Stimulated activated CD4-positive, alpha-beta T cell treated with anti-CD3 and anti-CD28 coated beads, TNF-alpha, amount 100 ng/mL, for 4 hours (primary cell): ENCODE measurements at places on chromosomes 2 and 18.

GRCh38 chr2:16664052-16664731 lies 1.4 kb downstream of the CYRIA start:
- DNase-seq, result no peak

DNA sequence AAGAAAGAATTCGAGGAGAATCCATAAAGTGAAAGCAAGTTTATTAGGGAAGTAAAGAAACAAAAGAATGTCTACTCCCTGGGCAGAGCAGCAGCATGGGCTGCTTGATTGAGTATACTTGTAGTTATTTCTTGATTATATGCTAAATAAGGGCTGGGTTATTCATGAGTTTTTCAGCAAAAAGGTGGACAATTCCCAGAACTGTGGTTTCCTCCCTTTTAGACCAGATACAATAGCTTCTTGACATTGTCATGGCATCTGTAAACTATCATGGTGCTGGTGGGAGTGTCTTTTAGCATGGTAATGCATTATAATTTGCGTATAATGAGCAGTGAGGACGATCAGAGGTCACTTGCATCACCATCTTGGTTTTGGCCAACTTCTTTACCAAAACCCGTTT lies 25.6 kb upstream of the TBC1D8 start:
- DNase-seq, result no peak

DNA sequence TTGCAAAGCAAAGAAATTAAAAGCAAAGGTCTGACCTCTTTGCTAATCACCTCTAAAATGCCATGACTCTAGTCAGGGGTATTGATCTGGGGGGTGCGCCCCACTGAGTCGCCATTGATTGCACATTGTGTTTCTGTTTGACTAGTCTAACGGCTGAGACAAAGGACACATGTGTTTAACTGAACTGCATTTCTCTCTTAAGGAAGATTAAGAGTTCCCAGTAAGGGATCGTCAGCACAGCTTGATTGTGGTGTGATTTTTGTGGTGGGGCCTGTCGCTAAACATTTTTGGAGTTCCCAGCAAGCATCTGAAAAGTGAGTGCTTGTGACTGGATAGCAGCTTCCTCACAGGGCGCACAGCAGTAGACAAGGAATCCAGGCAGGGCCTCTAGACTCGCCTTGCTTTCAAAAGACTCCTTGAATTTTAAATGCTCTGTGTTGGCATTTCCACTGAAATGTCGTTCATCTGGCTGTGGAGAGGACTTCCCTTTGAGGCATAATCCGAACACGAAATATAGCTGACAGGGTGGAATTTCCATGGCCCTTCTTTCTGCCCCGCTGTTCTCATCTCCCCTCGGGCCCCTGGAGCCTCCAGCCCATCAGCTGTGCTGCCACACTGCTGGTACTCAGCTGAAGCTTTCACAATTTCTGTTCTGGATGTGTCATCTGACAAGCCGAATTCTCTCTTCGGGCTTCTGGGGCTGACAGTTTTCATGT lies 126.3 kb downstream of the FAM168B start:
- no peak for DNase-seq

DNA sequence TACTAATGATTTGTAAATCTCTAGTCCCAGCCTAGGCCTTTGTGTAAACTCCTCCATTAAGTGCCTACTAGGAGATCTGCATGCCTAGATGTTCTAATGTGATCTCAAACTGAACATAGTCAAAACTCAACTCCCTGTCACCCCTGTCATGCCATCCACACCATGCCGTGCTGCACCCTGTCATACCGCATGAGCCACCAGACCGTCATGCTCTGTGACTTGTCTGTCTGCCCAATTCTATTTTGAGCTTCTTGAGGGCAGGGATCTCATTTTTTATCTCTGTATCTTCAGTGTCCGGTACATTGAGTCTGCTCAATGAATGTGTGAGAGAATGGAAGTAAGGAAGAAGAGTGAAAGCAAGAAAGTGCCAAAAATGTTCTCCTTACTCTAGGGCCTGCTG lies 35.5 kb downstream of the GREB1L start:
- no peak for DNase-seq

- DNase-seq, result no peak
Observed at GRCh38 chr2:17460371-17461086, 57.7 kb downstream of the RAD51AP2 start.

- DNase-seq, result no peak
Observed at GRCh38 chr18:79546781-79547272, 132.8 kb upstream of the CTDP1 start.

DNA sequence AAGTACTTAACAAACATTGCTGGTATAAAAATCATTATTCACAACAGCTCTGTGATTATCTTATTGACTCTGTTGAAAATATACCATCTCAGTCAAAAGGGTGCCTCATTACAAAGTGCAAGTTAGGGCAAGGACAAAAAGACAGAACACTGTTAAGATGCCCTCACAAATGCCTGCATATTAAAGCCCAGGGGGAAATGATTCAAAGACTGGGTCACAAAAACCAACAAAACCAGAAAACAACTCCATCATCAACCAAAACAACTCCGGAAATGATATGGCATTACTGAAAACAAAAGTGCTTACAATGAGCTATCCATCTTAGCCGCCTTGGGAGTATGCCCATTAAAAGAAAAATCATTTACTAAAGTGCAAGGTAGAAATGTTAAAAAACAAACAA lies 9.9 kb downstream of the PLA2R1 start:
- DNase-seq, result no peak

DNA sequence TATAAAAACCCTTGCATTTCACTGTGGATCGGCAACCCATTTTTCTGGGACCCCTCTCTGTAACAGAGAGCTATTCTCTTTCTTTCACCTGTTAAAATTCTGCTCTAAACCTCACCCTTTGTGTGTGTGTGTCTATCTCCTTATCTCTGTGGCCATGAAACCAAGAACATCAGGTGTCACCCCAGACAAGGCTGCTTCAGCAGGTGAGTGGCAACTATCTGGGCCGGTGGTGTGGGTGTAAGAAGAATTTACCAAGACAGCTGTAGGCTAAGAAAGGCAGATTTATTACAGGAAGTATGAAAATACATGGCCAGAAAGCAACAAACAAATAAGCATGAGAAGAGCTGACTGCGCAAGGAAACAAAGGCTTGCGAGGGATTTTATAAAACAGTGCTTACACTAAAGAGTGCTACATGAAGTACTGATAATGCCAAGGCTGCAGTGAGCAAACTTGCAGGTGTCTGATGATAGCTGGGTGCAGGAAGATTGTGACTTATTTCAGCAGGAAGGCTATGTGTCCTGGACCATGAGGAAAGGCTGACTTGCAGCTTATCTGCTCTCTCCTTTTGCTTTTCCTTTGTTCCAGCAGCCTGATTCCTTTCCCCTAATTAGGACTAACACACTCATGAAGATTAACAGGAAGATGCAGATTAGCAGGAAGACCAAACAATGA lies 421.1 kb downstream of the PTH2R start:
- DNase-seq, result no peak

- no peak for DNase-seq
Observed at GRCh38 chr2:224392545-224392944, 9.4 kb downstream of the FAM124B start.
